CD4-positive, alpha-beta T cell treated with Interferon alpha-2 for 1 hour (primary cell): ENCODE measurements at places on chromosomes 4 and X.
A peak's percentile ranks its signal among the peaks of the same experiment; 100 is the strongest.

GRCh38 chrX:126770179-126770578 is 49.4 kb upstream of the PRR32 start:
- DNase-seq = no peak

GRCh38 chrX:10121787-10122186 is 35.0 kb upstream of the CLCN4 start:
- DNase-seq = peak; percentile 50

GRCh38 chr4:168831585-168831918 is 178.5 kb downstream of the CBR4 start:
- no peak for DNase-seq

DNA sequence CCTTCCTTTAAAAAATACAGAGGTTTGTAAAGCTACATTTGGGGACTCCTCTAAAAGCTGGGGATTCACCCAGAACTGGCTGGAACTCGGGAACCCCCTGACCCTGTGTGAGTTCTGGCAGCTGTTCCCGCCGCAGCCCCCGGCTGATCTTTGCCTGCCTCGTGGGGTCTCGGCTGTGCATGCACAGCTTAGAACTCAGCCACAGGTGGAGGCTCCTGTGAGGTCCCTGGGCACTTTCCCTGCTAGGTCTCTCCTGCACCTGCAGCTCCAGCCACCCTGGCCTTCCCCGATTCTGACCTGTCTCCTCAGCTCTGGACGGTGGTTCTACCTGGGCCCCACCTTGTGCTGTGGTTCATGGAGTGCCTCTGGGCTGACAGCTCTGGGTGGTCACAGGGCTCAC is 48.6 kb upstream of the HGFAC start:
- DNase-seq = no peak

GRCh38 chr4:41161355-41161754 is 53.0 kb downstream of the APBB2 start:
- DNase-seq = no peak

GRCh38 chr4:126738926-126739325 is 893.8 kb upstream of the INTU start:
- DNase-seq = no peak

- no peak for DNase-seq
Observed at GRCh38 chrX:24298191-24298590, 15.7 kb downstream of the SUPT20HL2 start.

- no peak for DNase-seq
Observed at GRCh38 chr4:131006388-131006787, 1910.4 kb downstream of the C4orf33 start.

GRCh38 chr4:53644607-53645006 is 53.3 kb upstream of the LNX1 start:
- no peak for DNase-seq
